ENCODE measurements at places on chromosomes 16 and 17. TPM values are rescaled to one million over a fixed set of nuclear protein-coding genes. Genes with fewer than 3 reads are reported as not detected.

GRCh38 chr17:28554565-28554964, 2.1 kb upstream of the UNC119 start:
- DNase-seq = no peak

DNA sequence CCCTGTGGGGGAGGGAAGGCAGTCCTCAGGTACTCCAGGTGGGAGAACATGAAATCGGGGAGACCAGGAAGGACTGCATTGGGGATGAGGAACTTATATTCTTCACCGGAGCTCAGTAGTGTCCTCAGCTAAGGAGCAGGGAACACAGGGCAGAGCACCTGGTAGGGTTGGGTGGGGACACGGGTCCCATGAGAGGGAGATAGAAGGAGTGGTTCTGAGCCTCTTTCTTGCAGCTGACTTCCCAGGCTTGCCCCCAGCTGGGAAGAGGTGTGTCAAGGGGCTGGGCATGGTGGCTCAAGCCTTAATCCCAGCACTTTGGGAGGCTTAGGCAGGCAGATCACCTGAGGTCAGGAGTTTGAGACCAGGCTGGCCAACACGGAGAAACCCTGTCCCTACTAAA, 2.1 kb downstream of the FHOD1 start:
- DNase-seq = peak; percentile 74

KDM6B gene
- 22.3 TPM for total RNA-seq

GRCh38 chr16:11515540-11516430, 70.9 kb downstream of the LITAF start:
- no peak for DNase-seq

GRCh38 chr17:81710514-81711308, 1.4 kb upstream of the SLC25A10 start:
- DNase-seq = peak; percentile 81

DNA sequence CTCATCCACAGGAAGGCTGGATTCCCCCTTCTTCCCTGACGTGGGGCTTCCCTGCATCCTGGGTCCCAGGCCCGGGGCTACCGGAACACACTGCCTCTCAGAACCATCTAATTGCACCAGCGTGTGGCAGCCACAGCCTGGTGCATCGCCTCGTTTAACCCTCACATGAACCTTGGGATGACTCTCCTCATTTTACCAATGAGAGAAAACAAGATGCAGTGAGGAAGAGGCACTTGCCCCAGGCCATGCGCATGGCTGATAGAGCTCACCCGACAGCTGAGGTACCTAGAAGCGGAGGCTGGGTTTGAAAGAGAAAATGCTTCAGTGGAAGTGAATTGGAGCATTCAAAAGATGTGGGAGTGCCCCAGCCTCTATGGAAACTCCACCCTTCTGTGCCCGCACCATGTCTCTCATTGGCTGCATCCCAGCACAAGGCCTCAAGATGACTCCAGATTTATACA, 162.3 kb downstream of the KATNIP start:
- DNase-seq = peak; percentile 32

DNA sequence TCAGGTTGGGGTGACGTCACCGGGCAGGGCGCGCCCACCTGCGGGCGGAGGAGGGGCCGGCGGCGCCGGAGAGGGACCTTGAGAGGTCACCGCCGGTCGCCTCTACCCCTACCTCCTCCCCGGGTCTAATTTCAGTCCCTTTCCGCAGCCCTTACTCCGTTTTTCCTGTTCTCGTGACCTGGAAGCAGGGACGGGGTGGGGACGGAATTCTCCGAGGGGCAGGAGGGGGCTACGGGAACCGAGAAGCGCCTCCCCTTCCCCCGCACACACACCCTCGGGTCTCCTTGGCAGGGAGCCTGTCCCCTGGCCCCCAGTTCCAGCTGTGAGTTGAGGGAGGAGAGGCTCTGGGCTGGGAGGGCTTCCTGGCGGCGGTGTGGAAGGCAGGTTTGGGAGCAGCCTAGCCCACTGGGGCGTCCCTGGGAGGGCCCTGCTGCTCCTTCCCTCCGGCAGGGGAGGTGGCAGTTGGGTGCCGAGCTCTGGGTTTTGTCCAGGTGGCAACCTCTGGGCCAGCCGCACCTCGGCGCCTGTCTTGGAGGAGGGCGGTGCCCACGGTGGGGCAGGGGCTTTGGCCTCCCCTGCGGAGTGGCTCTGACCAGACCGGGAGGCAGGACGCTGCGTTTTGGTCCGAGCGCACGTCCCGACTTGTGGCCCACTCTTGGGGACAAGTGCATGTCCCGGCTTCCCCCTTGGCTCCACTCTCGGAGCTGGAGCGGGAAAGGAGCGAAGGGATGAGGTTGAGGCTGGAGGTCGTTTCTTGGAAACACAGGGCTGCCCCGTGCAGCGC, 773 bp downstream of the SYNGR3 start:
- DNase-seq = peak; percentile 90

- DNase-seq = no peak
Measured at GRCh38 chr16:51168755-51169154, 17.7 kb upstream of the SALL1 start.

GRCh38 chr17:67479148-67479547, 102.1 kb downstream of the PITPNC1 start:
- DNase-seq = no peak

GDE1 gene
- 31.3 TPM for total RNA-seq

PIGQ gene
- 39.2 TPM for total RNA-seq

CNGB1 gene
- not detected for total RNA-seq

- no peak for DNase-seq
Measured at GRCh38 chr16:55010492-55011160, 80.0 kb downstream of the IRX5 start.

- no peak for DNase-seq
Measured at GRCh38 chr16:6643080-6643686, 689.5 kb upstream of the RBFOX1 start.

DNA sequence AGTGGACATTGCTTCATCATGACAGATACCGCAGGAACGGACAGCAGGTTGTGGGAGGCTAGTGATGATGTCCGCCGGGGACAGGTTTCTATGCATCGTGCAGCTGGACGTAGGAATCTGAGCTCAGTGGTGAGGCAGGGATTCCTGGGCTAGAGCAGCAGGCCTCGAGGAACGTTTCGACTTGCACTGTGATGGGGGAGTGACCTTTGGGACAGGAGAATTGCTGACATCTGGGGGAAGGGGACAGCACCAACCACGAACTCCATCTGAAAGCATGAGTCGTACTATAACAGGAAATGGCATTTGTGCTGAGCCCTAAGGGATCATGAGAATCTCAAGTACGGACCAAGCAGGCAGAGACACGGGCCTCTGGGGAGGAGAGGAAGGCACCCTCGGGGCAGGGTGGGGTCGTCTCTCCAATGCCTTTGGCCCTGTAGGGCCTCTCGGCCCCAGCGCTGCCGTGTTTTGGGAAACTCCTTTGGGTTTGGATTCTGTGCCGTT, 65.8 kb upstream of the ENDOV start:
- DNase-seq = peak; percentile 23

GRCh38 chr17:40312893-40313667, 4.1 kb downstream of the RARA start:
- no peak for DNase-seq

DNA sequence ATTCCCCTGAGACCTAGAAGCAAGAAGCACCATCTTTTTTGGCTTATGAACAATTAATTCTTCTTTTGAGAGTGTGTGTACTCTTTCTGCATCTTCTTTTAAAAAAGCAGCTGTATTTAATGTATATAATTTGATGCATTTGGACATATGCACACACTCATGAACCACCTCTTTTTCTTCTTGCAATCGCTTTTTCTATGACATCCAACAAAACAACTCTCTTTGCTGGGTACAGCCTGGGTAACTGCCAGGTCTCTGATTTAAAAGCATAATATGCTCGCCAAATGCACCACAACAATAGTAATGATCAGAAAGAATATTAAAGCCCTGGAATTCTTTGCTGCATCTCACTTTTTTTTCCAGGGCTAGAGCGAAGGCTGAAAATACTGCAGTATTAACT, 97.3 kb downstream of the HAPSTR1 start:
- no peak for DNase-seq

TNFRSF13B gene
- 47.8 TPM for total RNA-seq

UTS2R gene
- total RNA-seq = 3.1 TPM

DNA sequence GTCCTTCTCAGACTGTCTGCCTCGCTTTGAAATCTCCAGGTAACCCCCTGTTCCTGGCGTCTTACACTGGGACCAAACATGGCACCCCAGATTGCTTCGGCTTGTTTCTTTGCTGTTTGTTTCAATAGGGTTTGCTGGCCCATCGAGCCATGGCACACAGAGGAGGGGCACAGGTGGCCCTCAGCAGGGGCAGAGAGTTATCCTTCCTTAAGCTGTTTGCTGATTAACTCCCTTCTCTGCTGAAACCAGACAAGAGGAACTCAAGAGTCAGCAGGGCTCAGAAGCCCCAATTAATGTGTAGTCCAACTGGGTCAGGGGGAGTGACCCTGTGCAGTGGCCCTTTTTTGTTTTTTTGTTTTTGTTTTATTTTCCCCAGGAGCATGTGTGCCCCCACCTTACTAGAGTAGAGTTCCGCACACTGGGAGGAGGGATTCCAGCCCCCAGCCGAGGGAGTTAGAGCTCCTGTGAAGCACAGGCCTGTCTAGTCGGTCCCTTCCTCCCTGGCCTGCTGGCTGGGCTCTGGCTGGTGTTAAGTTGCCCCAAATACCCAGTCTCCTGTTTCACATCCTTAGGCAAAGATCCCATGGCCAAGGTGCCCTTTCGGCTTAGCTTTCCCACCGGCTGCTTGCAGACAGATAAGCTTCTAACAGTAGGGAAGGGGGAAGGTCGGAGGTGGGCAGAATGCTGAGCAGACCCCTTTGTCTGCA, 39.3 kb downstream of the YPEL2 start:
- DNase-seq = no peak

DNA sequence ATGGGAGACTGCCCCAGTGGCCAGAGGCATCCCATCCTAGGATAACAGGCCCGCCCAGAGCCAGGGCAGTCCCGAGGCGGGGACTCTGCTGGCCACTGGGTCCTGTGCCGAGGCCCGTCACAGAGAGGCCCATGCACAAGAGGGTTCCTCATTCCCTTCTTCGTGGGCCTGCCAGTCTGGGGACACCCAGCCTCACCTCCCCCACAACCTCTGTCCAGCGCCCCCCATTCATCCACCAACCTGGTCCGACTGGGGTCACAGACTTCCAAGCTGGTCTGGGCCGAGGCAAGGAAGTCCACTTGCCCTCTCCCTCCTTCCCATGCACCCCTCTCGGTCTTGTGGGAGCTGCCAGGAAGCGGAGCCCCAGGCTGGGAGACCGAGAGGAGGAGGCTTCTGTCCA, 94.2 kb upstream of the PLCG2 start:
- no peak for DNase-seq

GRCh38 chr17:82126556-82127314, 28.7 kb upstream of the FASN start:
- DNase-seq = no peak

- peak; percentile 64 for DNase-seq
Measured at GRCh38 chr17:29195465-29196081, 15.4 kb upstream of the MYO18A start.

- DNase-seq = no peak
Measured at GRCh38 chr17:50420419-50421112, 5.5 kb upstream of the ACSF2 start.

DNA sequence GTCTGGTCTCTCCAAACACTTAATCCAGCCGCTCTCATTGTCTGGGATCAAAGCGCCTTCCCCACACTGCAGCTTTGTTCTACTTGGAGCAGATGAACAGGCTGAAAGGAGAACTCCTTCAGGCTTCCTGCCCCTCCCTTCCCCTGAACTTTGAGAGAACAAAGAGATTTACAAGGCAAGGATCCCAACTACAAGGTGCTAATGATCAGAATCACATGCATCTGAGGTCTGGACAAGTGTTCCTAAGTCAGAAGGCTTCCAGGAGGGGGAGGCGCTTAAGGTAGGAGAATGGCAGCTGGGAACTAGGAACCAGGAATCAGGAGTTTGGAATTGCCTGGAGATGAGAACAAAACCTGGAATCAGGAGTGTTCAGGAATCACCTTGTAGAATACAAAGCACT, 606.3 kb upstream of the CDH11 start:
- DNase-seq = no peak

SLC6A2 gene
- not detected for total RNA-seq

- DNase-seq = no peak
Measured at GRCh38 chr16:84828322-84828721, 8.5 kb downstream of the CRISPLD2 start.

DNA sequence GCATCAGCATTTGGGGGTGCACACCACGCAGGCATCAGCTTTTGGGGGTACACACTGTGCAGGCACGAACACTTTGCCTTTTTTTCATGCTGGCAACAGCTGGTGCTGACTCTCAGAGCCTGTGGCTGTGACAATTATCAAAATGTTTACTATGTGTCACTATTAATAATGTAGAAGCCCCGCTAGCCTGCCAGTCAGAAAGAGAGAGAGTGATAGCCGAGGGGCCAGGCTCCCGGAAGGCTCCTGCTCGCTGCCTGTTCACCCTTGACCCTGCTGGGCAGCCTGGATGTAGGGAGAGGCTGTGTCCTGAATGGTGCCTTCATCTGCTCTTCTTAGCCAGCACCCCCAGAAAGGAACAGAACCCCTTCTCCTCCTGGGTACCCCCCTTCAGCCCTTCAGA, 61.9 kb downstream of the SDK2 start:
- no peak for DNase-seq

CTDNEP1 gene
- total RNA-seq = 83.1 TPM

GRCh38 chr17:67011527-67012175, 32.7 kb upstream of the CACNG1 start:
- no peak for DNase-seq

CES5A gene
- not detected for total RNA-seq

- peak; percentile 98 for DNase-seq
Measured at GRCh38 chr17:2336215-2336851, at the start of gene TSR1. Gene TSR1 (minus strand): TSS chr17:2336457. CDS start chr17:2336427, 30 bp downstream.

DNA sequence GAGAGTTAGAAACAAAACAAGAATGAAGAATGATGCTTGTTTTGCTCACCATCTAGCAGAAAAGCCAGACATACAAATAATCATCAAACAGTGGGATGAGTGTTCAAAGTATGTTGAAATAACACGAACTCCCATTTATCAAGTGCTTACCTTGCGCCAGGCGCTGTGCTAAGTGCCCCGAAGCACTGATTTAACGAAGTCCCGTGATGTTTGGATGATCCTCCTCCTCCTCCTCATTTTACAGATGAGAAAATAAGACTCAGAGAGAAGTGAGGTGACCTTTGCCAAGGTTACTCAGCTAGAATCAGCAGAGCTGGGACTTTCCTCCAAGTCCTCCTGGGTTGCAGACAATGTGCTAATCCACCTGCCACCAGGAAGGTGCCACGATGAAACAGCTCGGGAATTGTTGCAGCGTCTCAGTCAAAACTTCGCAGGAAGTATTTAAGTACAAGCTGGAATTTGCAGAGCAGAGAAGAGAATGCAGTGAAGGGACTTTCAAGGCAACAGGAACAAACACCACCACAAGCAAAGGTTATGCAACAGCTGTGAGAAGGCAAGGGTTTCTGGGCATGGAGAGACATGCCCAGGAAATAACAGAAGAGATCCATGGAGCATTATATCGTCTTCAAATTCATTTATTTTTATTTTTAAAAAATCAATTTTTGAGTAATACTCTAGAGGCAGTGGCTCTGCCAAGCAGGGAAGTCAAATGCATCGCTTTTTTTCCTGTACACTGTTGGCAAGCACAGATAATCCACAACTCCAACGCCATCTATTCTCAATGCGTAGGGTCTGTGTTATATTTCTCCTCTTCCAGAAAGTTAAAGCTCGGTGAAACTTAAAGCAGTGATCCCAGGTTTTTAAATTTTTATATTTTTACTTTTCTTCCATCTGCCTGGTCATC, 11.1 kb downstream of the PRCD start:
- DNase-seq = peak; percentile 32

CTRL gene
- 6.2 TPM for total RNA-seq

GRCh38 chr17:29972277-29972676, 30.8 kb downstream of the EFCAB5 start:
- no peak for DNase-seq

KRTAP2-2 gene
- total RNA-seq = not detected

- no peak for DNase-seq
Measured at GRCh38 chr16:89491238-89491869, 993 bp upstream of the ANKRD11 start.

- no peak for DNase-seq
Measured at GRCh38 chr16:23062524-23062923, 86.7 kb downstream of the USP31 start.
